ENCODE measurements at places on chromosomes 5 and 9. TPM values are rescaled to one million over a fixed set of nuclear protein-coding genes. Genes with fewer than 3 reads are reported as not detected.

DNA sequence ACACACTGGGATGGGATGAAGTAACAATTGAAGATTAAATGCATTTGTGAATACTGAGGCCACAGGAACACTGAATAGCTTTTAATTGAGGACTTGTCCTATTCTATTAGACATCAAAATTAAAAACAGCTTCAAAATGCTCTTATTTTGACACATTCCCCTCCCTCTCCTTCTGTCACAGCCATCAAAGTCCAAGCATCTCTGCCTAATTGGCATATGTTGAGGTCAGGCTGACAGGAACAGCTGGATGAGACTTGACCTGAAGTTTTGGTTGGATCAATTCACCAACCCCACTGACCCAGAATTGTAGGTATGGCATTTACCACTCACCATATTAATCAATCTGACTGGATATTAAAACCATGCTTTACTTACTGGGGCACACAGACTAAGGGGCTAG lies 96.3 kb downstream of the PTCH1 start:
- DNase-seq = no peak

- DNase-seq = peak; percentile 58
These were observed 20.8 kb upstream of the CTNNAL1 start for GRCh38 chr9:109033941-109034700.

DNA sequence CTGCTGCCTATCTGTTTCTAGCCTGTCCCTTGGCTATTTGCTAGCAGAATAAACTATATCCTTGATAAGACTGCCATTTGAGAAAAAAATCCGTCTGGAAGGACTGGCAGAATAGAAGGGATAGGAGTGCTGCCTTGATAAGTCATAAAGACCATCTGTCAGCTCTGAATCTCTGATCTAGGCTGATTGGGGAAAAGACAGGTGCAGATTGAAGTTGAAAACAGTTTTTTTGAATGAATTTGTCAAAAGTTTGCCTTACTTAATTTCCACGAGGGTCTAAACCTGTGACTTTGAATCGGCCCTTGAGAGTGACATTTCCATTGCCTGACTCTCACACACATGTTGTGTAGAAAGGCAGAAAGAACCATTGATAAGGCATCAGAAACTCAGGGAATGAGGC lies 218.6 kb downstream of the MAN2A1 start:
- DNase-seq = no peak

The GADD45G gene
- 0.15 TPM for polyA plus RNA-seq

The FGFR4 gene
- polyA plus RNA-seq = 39.3 TPM

The MPDZ gene
- 19.5 TPM for polyA plus RNA-seq

GRCh38 chr5:116751684-116752083 lies 177.1 kb upstream of the SEMA6A start:
- no peak for DNase-seq

Measured in A549 (cell line).